ENCODE measurements at places on chromosomes 3 and 15.

DNA sequence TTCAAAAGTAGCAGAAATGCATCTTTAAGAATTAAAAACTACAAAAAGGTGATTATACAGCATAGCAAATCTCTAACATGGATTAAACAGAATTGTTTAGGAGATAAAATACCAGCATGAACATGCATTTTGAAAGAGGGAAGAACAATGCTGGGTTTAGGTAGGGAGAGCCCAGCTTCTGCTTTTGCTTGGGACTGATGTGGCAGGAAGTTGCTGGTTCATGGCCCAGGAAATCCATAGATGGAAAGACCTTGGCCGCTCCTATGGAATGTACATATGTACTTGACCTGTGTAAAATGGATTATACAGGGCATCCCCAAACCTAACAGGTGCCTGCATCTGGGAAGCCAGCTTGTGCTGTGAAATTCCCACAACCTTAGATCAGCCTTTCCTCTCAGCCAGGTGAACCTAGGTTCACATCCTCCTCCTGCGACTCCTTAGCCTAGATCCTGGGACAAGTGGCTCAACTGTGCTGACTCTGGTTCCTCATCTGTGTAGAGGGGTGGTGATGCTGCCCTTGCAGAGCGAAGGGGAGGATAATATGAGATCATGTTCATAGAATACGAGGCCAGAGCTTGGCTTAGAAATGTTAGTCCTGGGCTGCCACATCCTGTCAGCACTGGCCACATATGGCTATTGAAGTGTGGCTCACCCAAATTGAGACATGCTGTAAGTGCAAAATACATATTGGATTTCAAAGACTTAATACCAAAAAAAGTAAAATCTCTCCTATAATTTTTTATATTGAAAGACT lies 47.0 kb upstream of the PLXNA1 start:
- DNase-seq = no peak

DNA sequence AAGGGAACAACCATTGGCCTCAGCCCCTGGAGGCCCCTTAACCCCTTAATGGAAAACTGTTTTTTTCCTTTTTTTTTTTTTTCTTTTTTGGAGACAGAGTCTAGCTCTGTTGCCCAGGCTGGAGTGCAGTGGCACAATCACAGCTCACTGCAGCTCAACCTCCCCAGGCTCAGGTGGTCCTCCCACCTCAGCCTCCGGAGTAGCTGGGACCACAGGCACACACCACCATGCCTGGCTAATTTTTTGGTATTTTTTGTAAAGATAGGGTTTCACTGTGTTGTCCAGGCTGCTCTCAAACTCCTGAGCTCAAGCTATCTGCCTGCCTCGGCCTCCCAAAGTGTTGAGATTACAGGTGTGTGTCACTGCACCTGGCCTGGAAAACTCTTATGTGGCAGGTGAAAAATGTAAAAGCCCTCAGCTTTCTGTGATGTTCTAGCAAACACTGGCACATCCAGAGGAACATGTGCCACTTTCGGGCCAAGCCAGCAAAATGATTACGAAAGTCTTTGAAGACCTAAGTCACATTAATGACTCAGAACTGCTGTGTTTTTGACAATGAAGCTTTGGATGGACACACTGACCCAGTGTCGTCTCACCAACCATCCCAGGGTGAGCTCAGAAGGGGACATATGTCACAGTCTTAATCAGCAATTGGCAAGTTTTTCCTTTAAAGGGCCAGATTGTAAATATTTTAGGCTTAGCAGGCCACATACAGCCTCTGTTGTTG lies 189.3 kb upstream of the TPM1 start:
- DNase-seq = no peak

- DNase-seq = no peak
Observed at GRCh38 chr15:59165726-59166125, 40.9 kb upstream of the LDHAL6B start.

GRCh38 chr15:77988347-77989295 lies 88.9 kb downstream of the TBC1D2B start:
- DNase-seq = no peak

GRCh38 chr3:107857854-107858253 lies 233.0 kb downstream of the CD47 start:
- DNase-seq = no peak

GRCh38 chr3:17749705-17750293 lies 7.4 kb upstream of the TBC1D5 start:
- no peak for DNase-seq

GRCh38 chr3:38528457-38528856 lies 32.3 kb downstream of the EXOG start:
- DNase-seq = no peak

GRCh38 chr3:102089904-102090720 lies 240.8 kb downstream of the NFKBIZ start:
- DNase-seq = no peak

DNA sequence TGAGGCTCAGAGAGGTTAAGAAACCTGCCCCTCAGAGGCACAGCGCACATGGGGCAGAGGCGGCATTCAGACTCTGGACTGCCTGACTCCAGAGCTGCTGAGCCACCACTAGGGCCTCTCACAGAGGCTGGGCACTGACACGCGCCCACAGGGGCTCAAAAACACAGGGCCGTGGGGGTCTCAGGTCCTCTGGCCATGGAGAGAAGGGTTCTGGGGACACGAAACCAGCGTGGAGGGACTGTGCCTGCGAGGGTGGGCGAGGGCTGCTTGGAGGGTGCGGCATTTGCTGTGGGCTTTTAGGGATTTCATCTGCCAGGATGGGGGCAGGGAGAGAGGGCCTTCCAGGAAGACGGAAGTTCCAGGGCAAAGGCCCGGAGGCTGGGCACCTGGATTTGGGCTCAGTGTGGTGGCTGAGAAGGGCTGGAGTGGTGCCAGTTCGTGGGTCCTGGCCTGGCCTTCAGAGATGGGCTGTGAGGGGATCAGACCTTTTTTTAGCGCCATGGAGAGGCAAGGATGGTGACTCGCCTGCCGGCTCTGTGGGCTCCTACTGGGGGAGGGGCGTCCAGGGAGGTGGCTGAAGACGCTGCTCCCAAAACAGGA lies 69.6 kb downstream of the EFCAB12 start:
- DNase-seq = no peak

DNA sequence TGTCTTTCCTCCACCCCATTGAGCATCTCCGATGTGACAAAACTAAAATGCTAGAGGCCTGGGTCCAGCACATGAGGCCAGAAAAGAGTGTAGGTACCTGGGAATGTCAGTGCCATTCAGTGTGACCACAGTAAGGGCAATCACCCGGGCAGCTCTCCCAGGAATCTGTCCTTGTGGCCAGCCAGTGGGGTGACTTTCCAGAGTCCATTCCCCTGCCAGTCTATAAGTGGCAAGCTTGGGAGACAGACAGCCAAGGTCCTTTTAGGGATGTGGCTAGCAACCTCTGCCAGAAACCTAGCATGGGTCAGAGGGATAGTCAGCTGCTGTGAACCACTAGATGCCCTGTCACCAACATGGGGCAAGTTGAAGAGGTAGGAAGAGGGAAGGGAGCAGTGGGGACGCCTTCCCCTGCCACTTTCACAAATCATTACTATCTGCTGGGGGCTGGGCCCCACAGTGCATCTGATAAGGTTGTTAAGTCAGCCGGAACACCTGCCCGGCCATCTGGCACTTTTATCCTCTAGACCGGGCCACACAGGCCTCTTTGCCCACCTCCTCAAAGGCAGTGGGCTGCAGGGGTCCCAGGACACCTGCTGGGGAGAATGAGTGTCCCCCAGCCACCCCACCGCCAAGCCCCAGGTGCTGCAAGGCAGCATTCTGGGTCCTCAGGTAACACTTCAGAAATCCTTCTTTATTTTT lies 24.8 kb upstream of the DET1 start:
- no peak for DNase-seq
